ENCODE measurements at places on chromosomes 2 and 18.

- peak; percentile 47 for DNase-seq
These were observed 90.0 kb upstream of the TAF1B start for GRCh38 chr2:9753276-9753600.

DNA sequence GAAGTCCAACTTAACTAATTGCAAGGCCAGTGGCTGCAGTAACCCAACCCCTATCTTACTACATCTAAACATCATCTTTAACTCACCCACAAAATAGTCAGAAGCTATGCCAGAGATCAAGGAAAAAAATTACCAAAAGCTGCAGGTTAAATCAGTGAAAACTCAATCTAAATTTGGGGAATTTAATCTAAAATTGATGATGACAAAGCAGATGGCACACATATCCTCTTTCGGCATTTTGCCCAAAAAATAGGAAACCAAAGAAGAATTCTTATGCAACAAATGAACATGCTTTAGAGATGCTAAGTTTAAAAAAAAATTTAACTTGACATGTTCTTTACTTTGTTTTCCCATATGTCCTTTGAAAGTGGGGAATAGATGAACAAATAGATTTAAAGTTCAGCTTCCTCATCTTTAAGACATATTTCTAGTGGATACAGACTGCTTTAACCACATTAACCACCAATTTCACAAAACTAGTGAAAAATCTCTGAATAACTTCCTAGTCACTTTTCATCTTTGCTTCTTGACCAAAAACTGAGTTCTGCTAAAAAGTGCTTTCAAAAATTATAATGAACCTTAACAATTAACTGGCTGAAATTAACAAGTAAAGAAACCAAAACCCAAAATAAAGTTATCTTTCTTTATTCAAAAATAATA is 74.3 kb upstream of the CCDC150 start:
- DNase-seq: no peak

- DNase-seq: no peak
These were observed 43.6 kb downstream of the KCNG3 start for GRCh38 chr2:42450136-42450535.

GRCh38 chr2:190545555-190546385 is 11.2 kb upstream of the NEMP2 start:
- no peak for DNase-seq

DNA sequence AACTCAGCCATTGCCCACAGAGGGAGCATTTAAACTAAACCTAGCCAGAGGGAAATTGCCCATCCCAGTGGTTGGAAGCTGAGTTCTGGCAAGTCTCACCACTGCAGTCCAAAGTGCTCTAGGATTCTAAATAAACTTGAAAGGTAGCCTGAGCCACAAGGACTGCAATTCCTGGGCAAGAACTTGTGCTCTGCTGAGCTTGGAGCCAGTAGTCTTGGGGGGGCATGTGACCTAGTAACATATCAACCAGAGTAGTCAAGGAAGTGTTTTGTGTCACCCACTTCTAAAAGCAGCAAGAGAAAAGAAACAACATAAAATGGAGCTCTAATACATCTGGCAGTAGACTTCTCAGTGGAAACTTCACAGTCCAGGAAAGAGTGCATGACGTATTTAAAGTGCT is 167.0 kb downstream of the PTH2R start:
- no peak for DNase-seq

DNA sequence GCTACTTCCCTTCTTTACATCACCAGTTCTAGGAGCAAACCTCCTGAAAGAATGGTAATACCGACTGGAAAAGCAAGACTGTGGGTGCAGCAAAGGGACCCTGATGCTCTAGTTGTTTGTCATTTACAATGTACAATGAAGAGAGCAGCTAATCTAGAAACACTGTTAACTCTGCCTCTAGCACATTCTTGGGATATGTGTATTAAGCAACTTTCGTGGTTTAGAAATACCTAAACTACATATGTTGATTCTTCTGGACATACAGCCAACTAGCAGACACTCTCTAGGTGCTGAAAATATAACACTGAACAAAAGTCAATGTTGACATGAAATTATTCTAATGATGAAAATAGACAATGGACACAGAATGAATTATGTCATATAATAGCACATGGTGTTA is 440.3 kb upstream of the MC4R start:
- DNase-seq: no peak

DNA sequence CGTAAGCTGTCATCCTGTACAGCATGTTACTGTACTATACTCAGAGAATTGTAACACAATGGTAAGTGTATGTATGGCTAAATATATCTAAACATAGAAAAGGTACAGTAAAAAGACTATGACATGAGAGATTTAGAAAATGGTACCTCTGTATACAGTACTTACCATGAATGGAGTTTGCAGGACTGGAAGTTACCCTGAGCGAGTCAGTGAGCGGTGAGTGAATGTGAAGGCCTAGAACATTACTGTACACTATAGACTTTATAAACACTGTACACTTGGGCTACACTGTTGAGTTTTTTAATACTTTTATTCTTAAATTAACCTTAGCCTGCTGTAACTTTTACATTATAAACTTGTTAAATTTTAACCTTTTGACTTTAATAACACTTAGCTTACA is 1.5 kb downstream of the DDX18 start:
- DNase-seq: no peak

DNA sequence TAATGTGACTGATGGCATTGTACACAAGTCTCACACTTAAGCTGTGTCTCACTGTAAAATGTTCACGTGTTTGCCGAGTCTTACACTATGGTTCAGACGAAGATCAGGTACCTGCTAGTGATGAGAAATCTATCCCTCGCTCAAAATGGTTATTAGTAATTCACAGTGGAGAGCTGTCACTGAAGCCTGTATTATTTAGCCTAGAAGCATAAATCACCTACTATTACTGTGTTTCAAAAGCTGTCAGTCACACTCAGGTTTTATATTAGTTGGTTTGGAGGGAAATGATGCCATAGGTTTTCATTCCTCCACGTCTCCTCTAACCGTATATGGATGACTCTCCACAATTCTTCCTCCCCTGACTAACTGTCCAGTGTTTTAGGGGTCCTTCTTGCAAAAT is 292.4 kb upstream of the ZEB2 start:
- DNase-seq: no peak

DNA sequence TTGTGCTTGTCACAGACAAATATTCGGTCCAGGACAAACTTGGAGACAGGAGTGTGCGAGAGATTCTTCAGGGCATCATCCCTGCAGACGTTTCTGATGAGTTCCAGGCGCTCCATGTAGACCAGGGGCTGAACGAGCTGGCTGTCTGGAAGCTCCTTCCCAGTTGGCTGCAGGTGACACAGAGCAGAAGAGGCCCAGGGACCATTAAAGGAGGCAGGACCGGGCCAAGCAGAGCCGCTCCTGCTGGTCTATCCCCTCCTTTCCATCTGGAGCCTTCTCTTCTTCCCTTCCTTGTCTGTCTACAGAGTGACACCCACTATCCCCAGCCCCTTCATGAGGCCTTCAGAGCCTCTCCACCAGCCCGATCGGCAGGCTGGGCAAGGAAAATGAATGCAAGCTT is 19.5 kb downstream of the CHST10 start:
- no peak for DNase-seq

DNA sequence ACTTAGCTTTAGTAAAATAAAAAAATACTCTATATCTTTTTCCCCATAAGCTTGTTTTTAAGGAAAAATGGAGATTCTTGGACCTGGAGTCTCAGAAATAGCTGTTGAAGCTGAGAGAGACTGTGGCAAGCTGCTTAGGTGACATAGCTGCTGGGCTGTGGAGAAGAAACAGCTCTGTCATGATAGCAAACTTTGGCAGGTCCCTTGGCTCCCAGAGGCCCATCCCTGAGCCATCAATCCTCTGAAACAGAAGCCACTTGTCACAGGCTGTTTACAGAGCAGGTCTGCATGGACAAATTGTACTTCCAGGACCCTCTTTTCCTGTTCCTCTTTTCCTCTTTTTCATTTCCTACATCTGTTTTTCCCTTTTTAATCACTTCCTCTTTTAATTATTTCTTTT is 1370.1 kb upstream of the CRIM1 start:
- no peak for DNase-seq

DNA sequence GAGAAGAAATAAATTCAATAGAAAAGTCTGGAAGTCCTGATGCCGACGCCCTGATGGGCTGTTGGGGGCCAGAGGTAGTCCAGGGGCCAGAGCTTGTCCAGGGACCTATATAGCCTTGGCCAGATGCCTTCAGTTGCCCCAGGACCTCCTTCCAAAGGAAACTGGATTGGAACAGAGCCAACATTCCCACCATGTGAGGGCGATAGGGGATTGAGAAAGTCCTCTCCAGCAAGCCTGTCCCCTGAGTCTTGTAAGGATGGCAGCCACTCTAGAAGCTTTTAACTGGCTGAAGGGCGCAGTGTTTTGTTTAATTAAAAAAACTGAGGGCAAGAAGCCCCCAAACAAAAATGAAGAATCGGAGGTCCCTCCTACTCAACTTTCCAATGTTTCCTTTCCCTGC is 54.9 kb upstream of the CDCA7 start:
- DNase-seq: no peak

Data from stimulated activated CD4-positive, alpha-beta T cell treated with anti-CD3 and anti-CD28 coated beads, Interleukin-12 subunit alpha, Interleukin-12 subunit beta, amount 100 ng/mL, for 4 hours (primary cell).